T-helper 17 cell (primary cell): ENCODE measurements at places on chromosomes 11 and 22. TPM values are rescaled to one million over a fixed set of nuclear protein-coding genes. Genes with fewer than 3 reads are reported as not detected.

PNPLA3 gene
- not detected for total RNA-seq

CYB5R2 gene
- total RNA-seq: 0.20 TPM

TEX54 gene
- total RNA-seq: not detected

OR8D4 gene
- not detected for total RNA-seq

EPS8L2 gene
- 6.8 TPM for total RNA-seq

PLEKHB1 gene
- total RNA-seq: 33.8 TPM

UBQLNL gene
- total RNA-seq: 0.42 TPM

EHBP1L1 gene
- 152 TPM for total RNA-seq

CDHR5 gene
- not detected for total RNA-seq

USH1C gene
- not detected for total RNA-seq

SAC3D1 gene
- total RNA-seq: 3.9 TPM

PLAAT2 gene
- 0.63 TPM for total RNA-seq

CAPRIN1 gene
- 120 TPM for total RNA-seq

SEPTIN3 gene
- not detected for total RNA-seq

SERPING1 gene
- not detected for total RNA-seq

GRAP2 gene
- total RNA-seq: 113 TPM

GAL3ST1 gene
- total RNA-seq: not detected

UBQLN3 gene
- not detected for total RNA-seq

C22orf31 gene
- not detected for total RNA-seq

ATF4 gene
- 333 TPM for total RNA-seq

SIAE gene
- total RNA-seq: 6.8 TPM

LRRC10B gene
- not detected for total RNA-seq

LIF gene
- 1.8 TPM for total RNA-seq

C1QTNF4 gene
- total RNA-seq: 1.6 TPM

SRPRA gene
- 192 TPM for total RNA-seq
